ENCODE measurements at places on chromosomes 3 and 15.

GRCh38 chr3:74127256-74127655 is 487.2 kb downstream of the CNTN3 start:
- no peak for DNase-seq

DNA sequence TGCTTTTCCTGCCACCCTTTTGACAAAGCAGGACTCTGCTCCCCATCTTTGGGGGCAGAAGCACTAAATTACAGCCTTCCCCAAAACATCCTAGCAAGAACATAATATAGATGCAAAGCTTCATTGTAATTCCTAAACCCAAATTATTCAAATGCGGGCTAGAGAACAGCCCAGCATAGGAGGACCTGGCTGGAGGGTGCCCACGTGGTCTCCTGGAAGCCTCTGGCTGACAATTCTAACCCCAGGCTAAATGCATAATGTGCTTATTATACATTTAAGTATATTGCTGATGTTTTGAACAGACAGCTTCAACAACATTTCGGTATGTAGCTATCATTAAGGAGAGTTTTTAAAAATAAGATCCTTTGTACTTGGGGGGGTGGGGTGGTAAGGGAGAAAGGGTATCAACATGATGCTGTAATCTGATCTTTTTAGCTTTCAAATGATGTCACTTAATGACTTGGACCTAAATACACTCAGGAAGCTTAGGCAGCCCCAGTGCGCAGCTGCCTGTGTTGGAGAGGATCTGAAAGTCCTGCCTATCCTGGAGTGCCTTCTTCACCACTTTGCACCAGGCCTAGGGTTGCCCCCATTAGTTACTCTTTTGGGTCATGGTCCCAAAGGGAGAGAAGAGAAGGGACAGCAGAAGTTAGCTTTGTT is 57.2 kb upstream of the USP3 start:
- DNase-seq: no peak

- DNase-seq: no peak
These were observed 486.0 kb downstream of the FOXP1 start for GRCh38 chr3:71097557-71097956.

- no peak for DNase-seq
These were observed 121.7 kb upstream of the DLG1 start for GRCh38 chr3:197420115-197420514.

- DNase-seq: no peak
These were observed 605.2 kb downstream of the MAGI1 start for GRCh38 chr3:65433480-65433879.

- peak; percentile 82 for DNase-seq
These were observed 77.8 kb downstream of the WWTR1 start for GRCh38 chr3:149579838-149580542.

All from IMR-90 (cell line).